ENCODE measurements at places on chromosomes 7 and 10. TPM values are rescaled to one million over a fixed set of nuclear protein-coding genes. Genes with fewer than 3 reads are reported as not detected.

DNA sequence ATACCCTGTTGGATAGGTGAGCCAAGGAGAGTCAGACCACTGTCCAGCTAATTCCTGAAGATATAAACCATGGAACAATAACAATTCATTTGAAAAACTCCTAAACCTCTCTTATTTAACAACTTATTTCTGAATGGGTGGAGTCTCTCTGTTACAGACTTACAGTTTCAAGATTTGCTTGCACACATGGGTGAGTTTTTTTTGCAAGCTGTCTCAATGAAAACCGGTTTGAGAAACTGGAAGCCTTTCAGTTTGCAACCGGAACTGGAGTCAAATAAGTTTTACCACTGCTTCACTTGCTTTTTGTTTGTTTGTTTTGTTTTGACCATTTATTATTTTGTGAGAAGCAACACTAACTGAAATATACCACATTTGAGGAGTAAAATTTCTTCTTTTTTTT, 243.8 kb downstream of the MTERF1 start:
- no peak for ATAC-seq

- ATAC-seq, result peak; percentile 73
Observed at GRCh38 chr10:62627983-62628382, 176.5 kb upstream of the ADO start.

DNA sequence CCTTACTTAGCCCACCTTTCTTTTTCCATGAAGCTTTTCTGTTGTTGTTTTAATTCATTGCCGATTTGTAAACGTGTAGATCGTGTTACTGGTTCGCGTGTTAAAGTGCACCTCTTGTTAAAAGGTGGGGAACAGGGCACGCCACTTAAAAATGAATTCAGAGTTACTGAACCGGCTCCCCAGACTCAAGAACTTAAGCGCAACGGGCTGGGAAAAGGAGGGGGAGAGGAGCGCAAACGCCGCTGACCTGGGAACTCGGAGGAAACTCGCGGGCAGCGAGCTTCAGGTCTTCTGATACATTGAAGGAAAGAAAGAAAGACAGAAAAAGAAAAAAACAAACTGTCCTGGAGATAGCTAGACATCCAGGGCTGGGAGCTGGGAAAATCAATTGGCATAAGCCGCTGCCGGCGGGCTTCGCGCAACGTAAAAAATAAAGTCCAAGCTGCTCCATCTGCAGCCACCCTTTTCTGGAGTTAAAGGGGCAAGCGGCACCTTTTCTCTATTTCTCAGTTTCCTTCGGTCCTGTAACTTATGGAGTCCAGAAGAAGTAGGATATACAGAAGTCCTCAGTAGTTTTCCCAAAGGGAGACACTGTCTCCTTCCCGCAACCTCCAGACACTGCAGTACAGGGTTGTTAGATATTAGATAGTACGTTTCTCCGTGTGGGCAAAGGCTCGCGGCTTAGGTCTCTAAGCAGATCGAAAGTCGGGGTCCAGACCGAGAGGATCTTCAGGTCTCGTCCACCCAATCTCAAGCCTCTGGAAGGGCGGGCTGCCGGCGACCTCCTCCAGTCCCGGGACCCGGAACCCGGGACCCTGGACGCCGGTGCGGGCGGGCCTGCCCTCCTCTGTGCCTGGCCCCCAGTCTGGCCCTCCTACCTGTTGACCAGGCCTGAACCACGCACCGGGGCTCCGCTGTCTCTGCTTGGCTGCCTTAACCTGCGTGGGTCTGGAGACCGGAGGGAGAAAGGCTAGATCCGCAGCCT, 1.8 kb upstream of the DLX6 start:
- ATAC-seq, result no peak

DNA sequence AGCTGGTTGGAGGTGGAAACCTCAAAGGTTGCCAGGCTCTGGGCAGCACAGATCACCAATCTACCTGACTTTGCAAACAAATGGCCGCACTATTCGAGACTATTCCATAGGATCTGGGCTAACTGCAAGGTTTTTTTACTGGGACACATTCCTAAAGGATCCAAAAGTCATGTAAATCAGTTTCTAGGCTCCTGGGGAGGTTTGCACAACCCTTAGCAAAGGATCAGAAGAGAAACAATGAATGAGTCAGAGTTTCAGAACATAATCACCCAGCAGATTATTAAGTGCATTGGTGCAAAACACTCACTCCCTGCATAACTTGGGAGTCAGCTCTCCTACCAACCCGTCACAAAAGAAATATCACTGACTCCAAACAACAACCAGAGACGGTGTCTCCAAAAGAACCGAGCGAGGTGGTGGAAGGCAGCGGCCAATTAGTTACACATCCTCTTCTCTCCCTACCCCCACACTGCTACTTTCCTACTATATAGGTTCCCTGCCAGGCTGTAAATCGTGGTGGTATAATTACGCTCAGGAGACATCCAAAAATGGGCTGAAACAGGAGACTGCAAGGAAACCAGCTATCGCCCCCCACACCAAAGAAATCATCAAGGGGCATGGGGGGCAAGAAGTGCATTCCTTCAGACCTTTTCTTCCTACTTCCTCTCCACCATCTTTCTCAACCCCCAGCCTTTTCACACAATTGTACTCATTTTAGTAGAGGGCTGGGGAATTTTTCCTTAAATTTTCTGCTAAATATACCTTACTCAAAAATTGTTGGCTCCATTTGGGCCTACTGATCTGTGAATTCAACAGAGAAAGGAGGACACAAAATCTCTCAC, 3.2 kb downstream of the UBE2H start:
- ATAC-seq, result peak; percentile 12

GRCh38 chr7:86914551-86914950, 144.9 kb downstream of the ELAPOR2 start:
- no peak for ATAC-seq

- ATAC-seq, result peak; percentile 50
Observed at GRCh38 chr7:32206987-32207386, 136.8 kb upstream of the PDE1C start.

GRCh38 chr7:1862560-1862959, 192.5 kb downstream of the ELFN1 start:
- ATAC-seq, result no peak

The CPXM2 gene
- 0.05 TPM for total RNA-seq

The PTER gene
- 2.8 TPM for total RNA-seq

DNA sequence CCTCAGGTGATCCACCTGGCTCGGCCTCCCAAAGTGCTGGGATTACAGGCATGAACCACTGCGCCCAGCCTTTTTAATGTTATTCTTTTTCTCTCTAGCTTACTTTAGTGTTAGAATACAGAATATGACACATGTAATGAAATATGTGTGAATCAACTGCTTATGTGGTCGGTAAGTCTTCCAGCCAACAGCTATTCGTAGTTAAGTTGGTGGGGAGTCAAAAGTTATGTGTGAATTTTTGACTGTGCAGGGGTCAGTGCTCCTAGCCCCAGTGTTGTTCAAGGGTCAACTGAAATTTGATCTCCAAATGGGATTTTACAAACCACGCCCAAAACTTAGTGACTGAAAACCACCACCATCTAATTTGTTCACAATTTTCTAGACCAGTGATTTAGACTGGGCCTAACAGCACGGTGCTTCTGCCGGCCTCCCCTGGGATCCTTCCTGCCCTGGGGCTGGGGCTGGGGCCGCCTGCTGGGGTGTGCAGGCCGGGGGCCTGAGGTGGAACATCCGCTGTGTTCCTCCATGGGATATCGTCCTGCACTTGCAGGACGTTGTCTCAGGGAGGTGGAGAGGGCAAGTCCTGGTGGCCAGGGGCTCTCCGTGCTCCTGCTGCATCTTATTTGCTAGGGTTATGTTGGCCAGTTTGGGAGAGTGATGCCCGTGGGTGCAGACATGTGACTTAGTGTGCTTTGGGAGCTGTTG, 24.5 kb upstream of the GRB10 start:
- ATAC-seq, result no peak

DNA sequence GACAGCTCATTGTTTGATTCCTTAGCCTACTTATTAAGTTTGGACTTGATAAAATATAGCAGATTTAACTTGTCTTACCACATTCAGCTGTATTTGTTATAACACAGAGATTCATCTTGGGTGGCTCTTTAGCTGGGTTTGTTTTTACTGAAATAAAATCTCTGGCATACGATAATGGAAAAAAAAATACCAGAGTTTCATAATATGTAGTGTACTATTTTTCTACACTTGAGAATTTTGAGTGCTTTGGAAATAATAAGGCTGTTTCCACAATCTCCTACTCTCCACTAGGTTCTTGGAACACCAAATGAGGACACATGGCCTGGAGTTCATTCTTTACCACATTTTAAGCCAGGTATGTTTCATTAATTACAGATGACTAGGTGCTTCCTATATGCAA, 218.6 kb upstream of the FZD1 start:
- no peak for ATAC-seq

The GDF2 gene
- not detected for total RNA-seq

- ATAC-seq, result no peak
Observed at GRCh38 chr7:20542594-20542993, 72.9 kb upstream of the ABCB5 start.

DNA sequence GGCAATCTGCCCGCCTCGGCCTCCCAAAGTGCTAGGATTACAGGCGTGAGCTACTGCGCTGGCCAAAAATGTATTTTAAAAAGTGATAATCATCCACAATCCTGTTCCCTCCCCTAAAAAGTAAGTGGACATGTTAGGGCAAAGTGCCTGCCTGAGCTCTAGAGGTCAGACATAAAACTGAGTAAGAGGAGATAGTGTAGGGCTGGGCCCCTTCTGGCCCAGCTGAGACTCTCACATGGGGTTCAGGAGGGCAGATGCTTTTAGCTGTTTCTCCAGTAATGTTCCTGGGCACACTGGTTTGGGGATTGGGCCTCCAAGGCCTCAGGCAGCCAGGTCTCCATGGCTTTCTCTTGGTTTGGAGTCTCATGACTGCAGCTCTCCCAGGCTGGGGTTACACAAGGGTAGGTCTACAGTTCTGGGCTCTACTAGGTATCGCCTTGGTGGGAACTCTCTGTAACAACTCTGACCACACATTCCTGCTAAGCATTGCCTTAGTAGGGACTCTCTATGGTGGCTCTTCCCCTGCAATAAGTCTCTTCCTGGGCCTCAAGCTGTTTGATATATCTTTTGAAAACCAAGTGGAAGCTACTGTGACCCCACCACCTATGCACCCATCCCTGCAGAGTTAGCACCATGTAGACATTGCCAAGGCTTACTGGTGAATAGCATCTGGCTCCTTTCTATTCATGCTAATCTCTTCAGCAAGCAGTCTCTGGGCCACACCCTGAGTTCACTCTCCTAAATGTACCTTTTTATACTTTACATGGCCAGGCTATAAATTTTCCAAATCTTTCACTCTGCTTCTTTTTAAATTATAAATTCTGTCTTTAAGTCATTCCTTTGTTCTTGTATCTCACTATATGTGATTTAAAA, 6.9 kb upstream of the NUDCD3 start:
- ATAC-seq, result no peak

The DLX6 gene
- 0.18 TPM for total RNA-seq

The LBX1 gene
- total RNA-seq, result 0.52 TPM

DNA sequence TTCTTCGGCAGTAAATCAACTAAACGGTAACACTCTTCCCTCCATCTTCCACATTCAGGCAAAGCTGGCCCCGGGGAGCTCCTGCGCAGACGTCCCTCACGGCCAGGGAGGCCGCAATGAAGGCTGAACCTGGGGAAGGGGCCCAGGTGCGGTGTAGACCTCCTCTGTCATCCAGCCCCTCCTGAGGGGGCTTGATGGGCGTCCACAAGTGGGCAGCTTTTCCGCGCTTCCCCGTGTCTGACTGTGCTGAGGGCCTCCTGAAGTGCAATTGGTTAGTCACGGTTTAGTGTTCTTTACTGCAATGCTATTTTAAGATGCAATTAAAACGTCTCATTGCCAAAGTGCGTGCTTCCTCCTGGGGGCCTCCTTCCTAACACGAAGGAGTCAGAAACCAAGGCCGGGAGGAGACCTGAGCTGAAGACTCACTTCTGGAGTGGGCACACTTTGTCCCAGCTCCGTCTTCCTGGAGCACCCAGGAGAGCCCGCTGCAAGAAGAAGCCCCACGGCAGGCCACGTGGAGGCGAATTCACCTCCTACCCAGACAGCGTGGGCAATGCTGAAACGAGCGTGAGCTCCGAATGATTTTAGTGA, 173.3 kb downstream of the ELFN1 start:
- ATAC-seq, result no peak

Measured in motor neuron (in vitro differentiated cells).